ENCODE measurements at places on chromosomes 1 and 21.

GRCh38 chr1:24727501-24728216 lies 17.6 kb upstream of the CLIC4 start:
- peak; percentile 28 for DNase-seq

- no peak for DNase-seq
Measured at GRCh38 chr1:218444588-218444987, 99.5 kb downstream of the TGFB2 start.

DNA sequence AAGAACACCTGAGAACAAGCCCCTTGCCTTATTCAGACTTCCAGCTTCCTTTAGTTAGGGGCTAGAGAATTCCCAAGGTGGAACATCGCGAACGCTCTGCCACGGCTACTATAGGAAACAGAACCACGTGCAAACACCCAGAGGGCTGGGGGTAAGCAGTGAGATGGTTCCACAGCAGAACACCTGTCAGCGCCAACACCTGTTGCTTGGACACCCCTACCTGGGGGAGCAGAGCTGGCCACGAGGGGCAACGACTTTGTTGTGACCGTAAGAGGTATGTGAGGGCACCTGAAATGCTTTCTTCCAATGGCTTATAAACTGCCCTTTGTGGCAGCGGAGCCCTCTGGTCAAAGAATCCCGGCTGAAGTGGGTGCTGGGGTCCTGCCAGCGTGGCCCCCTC lies 50.7 kb downstream of the MRPL37 start:
- no peak for DNase-seq

DNA sequence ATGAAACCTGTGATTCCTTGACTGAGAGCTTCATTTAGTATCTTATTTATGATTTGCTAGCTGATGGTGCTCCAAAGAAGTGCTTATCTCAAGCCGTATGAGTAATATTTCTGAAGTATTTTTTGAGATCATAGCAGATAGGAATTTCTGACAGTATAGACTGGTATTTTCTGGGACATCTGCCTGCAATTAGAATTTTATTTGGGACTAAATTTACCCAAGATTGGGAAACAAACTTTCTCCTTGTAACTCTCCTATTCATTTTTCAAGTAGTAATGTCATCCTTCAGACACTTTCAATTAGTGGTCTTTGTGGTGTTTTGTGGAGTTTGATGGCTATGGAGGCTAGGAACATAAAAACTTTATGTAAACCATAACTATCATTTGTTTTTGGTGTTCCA lies 597.2 kb upstream of the ZP4 start:
- no peak for DNase-seq

DNA sequence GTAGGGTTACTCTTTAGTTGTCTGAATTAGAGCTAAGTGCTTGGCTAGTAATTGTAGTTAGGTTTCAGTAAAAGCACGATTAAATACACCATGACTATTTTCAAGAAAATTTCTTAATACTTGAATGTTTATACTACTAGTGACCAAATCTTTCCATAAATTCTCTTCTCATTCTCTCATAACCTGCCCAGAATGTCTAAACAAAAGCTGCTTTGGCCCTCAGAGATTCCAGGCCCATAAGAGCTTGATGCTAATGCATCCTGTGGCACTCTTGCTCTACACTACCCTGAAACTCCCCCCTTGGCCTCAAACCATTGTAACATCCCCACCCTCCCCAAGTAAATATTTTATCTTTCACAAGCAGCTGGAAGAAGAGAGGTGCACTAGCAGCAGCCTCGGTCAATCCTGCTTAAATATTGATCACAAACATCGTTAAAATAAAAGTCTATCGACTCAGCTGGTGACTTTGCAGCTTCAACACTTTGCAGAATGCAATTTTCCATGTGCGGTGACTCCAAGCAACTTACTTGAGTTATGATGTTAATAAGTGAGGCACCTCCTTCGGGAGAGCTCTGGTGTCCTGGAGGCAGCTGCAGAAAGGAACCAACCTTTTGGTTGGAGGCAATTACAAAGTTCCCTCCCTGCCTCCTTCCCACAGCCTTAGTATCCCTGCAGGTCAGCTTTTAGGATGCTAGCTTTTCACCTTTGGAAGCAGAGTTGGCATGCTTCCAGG lies 315.6 kb upstream of the PLXNA2 start:
- DNase-seq = no peak

DNA sequence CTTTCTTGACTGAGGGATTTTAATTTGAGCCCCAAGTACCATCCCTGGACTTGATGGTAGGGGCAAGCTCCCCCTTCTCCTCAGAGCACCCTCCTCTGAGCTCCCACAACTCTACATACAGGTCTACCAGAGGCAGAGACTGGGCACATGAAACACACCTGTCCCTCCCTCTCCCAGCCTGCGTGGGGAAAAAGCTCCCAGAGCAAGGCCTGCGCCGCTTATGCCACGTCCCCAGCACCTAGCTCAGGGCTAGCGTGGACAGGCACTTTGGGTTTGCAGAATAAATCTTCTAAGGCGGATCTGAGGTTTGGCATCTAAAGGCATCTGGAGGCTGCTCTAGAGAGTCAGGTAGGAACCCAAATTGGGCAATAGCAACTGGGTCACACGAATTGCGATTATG lies 7.5 kb upstream of the KNCN start:
- DNase-seq = no peak

DNA sequence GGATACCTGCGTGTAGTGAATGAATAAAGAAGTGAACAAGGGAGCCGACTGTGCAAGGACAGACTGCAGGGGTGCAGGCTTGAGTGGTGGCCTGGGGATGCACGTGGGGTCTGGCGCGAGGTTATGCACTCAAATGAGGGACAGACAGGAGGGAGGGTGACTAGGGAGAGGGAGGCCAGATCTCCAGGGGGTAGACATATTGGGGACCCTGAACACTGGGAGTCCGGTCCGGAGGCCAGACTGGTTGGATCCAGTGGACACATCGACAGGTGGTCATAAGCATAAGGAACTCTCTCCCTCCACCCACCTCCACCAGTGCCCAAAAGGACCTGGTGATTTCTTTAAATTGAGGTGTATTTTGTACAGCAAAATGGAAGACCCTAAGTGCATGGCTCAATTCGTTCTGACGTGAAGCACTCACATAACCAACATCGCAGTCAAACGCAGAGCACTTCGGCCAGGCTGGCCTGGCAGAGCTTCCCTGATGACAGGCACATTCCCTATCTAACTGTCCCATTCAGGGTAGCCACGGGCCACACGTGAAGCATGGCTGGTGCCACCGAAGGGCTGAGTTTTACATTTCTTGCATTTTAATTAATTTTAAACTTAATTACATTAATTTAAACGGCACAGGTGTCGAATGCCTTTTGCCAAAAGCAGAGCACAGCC lies 14.0 kb downstream of the WNT3A start:
- no peak for DNase-seq

GRCh38 chr1:50038237-50038809 lies 14.6 kb upstream of the AGBL4 start:
- no peak for DNase-seq

GRCh38 chr1:153598309-153599172 lies 14.4 kb downstream of the S100A16 start:
- no peak for DNase-seq

GRCh38 chr1:243582326-243582725 lies 267.7 kb downstream of the AKT3 start:
- no peak for DNase-seq

GRCh38 chr1:236010443-236010842 lies 54.4 kb downstream of the NID1 start:
- no peak for DNase-seq

DNA sequence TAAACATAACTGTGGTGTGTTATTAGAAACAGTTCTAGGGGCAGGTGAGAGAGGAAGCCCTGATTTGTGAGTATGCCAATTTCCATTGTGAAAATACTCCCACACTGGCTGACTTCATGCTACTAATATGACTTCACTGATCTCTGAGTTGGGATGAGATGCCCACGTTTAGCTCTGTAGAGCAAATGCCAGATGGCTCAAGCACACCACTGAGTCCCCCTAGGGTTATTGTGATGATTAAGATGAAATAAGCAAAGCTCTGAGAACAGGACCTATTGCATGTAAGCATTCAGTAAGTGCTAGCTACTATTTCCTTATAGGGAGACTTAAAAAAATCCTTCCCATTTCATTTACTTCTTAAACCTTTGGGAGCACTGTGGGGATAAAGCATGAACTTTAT lies 117.6 kb downstream of the CENPF start:
- DNase-seq = no peak

DNA sequence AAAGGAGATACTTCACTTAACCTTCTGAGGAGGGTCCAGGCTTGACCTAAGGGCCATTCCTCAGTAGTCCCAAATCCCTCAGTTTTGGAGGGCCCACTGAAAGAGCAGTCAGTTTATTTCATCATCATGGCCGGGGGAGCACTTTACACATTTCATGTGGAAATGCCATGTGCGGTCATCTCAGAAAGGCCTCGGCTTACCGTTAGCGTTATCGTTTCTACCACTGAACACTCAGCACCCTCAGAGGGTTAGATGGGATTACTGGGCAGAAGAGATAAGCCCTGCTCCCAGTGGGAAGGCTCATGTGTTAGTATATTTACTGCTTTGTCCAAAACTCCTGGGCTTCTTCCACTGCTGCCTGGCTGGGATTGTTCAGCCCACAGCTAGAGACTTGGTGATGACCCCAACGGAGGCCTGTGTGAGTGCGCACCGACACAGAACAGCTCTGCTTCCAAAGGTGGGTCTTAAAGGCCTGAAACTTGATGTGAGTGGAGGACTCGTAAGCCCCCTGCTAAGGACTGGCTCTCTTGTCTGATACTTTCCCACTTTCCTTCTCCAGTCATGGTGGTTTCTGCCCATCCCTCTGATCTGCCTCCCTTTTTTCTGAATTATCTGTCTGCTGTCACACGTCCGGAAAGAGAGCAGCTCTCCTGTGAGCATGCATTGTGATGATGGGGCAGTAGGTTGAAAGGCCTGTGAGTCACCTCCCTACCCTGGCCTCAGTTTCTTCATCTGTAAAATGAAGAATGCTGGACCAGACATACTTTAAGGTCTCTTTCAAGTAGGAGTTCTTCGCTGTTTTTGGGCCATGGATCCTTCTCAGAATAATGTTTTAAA lies 284.5 kb downstream of the ASTN1 start:
- DNase-seq = no peak

- no peak for DNase-seq
Measured at GRCh38 chr1:20538760-20539551, 13.4 kb upstream of the FAM43B start.

DNA sequence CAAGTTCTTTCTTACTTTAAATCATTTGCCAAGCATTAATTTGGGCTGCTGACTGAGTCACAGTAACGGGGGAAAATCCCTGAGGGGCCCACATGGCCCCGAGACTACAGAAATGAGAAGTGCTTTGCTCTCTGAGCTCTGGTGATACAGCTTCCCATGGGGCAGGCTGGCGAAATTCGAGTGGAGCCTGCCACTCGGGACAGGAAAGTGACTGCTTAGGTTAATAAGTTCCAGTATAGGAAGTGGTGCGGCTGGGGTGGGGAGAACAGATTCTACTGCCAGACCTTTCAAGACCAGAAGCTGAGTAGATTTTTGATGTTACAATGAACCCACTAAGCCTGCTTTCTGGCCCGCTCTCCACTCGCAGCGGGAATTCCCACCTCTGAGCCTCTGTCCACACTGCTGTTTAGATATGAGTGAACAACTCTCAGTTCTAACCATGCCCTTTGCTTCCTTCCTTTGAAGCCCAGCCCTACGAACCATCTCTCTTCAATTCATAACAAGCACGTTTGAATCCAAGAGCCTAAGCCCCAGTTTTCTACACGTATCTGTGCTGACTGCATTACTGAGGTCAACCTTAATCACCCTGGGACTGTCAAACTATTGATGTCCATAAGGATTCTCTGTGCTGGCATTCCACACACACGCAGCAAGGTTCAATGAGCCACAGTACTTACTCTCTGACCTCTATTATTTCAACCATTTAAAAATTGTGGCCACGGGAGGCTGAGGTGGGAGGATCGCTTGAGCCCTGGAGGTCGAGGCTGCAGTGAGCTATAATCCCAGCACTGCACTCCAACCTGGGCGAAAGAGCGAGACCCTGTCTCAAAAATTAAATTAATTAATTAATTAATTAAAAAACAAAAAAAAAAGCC lies 9.6 kb downstream of the ZBTB17 start:
- peak; percentile 87 for DNase-seq

GRCh38 chr1:20896826-20897225 lies 109.7 kb upstream of the HP1BP3 start:
- DNase-seq = no peak

DNA sequence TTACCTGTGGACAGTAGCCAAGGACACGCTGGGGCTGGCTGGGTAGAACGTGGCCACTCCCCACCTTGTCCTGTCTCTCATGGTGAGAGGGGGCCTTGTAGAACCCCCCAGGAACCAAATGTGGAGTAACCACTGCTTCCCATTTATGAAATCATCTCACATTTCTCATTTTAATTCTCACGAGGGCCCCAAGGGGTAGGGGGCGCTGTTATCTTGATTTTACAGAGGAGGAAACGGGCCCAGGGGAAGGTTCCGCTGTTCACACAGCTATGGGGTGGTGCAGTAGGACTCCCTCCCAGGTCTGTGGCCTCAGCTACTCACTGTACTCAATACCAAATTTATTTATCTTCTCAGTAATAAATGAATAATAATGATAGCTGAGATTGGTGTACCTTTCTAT lies 5.5 kb downstream of the SMPDL3B start:
- peak; percentile 84 for DNase-seq

- DNase-seq = no peak
Measured at GRCh38 chr1:39394598-39394997, 96.8 kb upstream of the BMP8A start.

DNA sequence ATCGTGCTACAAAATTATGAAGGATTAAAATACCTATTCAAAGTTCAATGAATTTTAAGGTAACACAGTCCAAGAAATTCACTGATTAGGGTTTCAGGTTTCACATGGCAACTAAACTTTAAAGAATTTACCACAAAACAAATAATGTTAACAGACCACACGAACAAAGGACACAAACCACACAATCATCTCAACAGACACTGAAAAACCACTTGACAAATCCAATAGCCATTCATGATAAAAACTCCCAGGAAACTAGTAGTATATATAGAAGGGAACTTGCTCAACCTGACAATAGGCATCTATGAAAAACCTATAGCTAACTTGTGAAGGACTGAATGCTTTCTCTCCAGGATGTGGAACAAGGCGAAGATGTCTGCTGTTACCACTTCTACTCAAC lies 21.1 kb upstream of the SH2D5 start:
- DNase-seq = no peak

- no peak for DNase-seq
Measured at GRCh38 chr1:230212405-230212936, 145.4 kb downstream of the GALNT2 start.

GRCh38 chr1:234926264-234926558 lies 202.4 kb downstream of the TOMM20 start:
- no peak for DNase-seq

- no peak for DNase-seq
Measured at GRCh38 chr1:153777648-153778047, 2.4 kb downstream of the SLC27A3 start.

GRCh38 chr1:89578151-89578550 lies 53.5 kb downstream of the LRRC8B start:
- no peak for DNase-seq

DNA sequence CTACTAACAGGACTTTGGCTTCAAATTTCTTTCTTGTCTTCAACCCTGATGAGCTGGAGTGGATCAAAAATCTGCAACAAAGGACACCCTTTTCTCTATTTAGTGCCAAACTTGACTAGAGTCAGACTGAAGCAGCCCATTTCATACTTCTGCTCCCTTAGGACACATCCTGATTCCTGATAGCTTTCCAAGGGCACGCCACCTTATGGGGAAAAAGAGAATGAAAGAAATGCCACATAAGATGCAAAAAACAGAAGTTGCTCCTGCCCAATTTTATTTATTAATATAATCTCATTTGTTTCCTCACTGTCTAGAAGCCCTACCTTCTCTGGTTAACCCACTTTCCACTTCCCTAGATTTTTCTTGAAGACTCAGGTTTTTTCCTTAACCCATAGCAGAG lies 72.7 kb upstream of the NBPF4 start:
- no peak for DNase-seq
